Mucosa of descending colon (tissue), 3 donors: ENCODE measurements at places on chromosomes 12 and 14. TPM values are rescaled to one million over a fixed set of nuclear protein-coding genes. Genes with fewer than 3 reads are reported as not detected.

Gene TAMALIN
- total RNA-seq: 9.4 TPM

Gene EVL
- total RNA-seq: 32.0 TPM

Gene UBR7
- total RNA-seq: 22.2 TPM

Gene MORN3
- total RNA-seq: 0.35 TPM

Gene TPPP2
- 0.58 TPM for total RNA-seq

Gene PPP1CC
- 171 TPM for total RNA-seq

Gene RD3L
- not detected for total RNA-seq

Gene RASAL1
- 7.9 TPM for total RNA-seq

Gene RNASE1
- total RNA-seq: 275 TPM

Gene TCL1B
- total RNA-seq: not detected

Gene IL23A
- total RNA-seq: 0.55 TPM

Gene MAP3K9
- total RNA-seq: 9.3 TPM

Gene SLCO1B1
- not detected for total RNA-seq

Gene KRT85
- not detected for total RNA-seq

Gene ADIPOR2
- total RNA-seq: 76.1 TPM

Gene GALNT8
- 7.9 TPM for total RNA-seq

Gene KLRG1
- 4.1 TPM for total RNA-seq

Gene PRH2
- 0.73 TPM for total RNA-seq

Gene SLC10A1
- total RNA-seq: not detected

Gene STON2
- total RNA-seq: 17.1 TPM

Gene OTOGL
- total RNA-seq: 0.66 TPM

GRCh38 chr12:13094367-13094766 is 9.1 kb downstream of the GSG1 start:
- DNase-seq: no peak

DNA sequence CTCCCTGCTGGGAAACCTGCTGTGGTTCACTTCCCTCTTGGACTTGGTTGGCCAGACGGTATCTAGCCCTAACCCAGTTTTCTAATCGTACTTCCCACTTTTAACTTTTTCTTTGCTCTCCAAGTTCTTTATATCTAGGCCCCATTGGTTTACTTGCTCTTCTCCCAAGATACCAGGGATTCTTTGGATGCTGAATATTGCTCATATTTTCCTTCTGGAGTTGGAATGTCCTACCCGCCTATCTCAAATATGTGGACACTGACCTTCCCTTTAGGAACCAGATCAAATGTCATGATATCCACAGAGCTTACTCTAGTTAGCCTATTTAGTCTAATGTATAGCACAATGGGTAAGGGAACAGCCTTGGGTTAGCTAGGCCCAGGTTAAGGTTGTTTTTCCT is 228.6 kb downstream of the DACT1 start:
- no peak for DNase-seq

DNA sequence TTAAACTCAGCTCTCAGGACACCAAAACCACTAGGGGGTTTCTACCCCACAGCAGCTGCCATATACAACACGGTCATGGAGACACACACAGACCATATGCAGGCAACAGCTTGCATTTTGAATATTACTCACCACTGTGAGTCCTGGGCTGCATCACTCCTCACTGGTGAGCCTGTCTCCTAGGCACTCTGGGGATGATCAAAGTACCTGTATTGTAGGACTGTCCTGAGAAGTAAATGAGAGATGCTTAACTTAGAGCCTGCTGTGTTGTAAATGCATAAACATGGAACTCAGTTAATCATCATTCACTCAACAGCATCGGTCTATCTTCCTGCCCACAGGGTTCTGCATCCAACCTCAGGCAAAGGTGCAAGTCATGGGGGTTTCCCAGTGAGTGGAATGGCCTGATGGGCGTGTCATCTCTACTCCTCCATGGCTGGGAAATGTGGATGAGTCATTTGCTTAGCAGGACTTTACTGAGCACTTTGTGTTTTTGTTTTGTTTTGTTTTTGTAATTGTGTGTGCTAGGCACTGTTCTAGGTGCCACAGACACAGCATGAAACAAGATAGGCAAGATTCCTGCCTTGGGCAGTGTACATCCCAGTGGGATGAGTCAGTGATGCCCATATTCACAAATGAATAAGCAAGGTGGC is 1141.2 kb upstream of the TMEM132C start:
- no peak for DNase-seq

DNA sequence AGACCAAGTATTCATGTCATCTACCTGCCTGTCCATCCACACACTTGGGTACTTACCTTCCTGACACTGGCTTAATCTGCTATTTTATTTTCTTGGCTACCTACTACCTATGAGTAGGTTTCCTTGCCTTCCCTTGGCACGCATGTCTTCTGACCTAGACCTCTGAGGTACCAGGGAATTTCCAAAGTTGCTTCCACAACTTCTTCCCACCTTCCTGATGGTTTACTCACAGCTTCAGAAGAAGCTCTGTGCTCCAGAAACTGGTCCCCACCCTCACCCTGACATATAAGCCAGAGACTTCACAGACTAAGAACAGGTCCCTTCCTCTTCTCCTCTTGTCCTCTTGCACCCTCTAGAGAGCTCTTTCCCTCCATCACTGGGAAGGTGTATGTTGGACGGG is 35.7 kb upstream of the DDX11 start:
- DNase-seq: no peak

GRCh38 chr14:75222208-75222701 is 45.8 kb upstream of the TMED10 start:
- DNase-seq: no peak

DNA sequence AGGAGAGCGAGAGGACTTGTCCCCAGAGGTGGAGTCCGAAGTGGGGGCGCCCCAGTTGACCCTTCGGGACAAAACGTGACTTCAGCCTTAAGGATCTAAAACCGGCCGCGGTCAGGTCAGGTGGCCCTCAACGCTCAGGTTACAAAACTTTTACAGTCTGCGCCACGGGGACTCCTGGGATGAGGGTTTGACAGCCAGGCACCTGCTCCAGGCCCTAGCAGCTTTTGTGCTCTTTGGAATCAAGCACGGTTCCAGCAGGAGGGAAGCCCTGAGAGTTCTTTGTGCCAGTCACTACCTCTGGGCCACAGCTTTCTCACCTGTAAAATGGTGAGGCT is 337 bp downstream of the ZC2HC1C start:
- DNase-seq: no peak

- no peak for DNase-seq
Measured at GRCh38 chr12:1126091-1126490, 135.1 kb downstream of the ERC1 start.

DNA sequence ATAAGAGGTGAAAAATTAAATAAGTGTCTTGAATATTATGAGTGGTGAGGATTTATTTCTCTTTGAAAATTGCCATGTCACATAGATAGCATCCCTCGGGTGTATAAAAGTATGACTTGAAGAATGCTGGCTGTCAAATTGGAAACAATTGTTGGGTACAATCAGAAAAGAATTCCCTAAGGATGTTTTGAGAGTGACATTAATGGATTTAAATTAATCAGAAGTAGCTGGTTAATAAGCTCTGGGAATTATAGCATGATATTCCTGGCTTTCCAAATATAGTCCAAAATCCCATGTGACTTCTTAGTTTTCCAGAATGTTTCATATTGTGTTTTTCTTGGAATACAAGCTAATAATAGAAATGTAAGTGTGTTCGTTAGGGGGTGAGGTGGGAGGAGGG is 196.5 kb downstream of the ANO4 start:
- DNase-seq: no peak

GRCh38 chr14:104119488-104120251 is 18.7 kb upstream of the KIF26A start:
- DNase-seq: peak; percentile 21

- no peak for DNase-seq
Measured at GRCh38 chr14:100895411-100895810, 8.1 kb downstream of the RTL1 start.

DNA sequence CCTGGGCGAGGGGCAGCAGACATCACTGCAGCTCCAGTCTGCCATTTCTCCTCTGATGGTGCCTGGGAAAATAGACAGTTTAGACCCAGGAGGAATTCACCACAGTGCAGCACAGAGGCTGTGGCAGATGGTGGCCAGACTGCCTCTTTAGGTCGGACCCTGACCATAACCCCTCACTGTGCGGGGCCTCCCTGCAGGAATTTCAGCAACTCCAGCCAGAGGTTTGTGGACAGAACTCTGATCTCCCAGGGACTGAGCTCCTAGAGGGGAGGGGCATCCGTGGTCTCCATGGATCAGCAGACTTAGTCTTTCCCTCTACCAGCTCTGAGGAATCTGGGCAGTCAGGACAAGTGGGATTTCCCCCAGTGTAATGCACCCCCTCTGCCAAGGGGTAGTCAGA is 106.5 kb downstream of the ZC3H14 start:
- no peak for DNase-seq

- no peak for DNase-seq
Measured at GRCh38 chr14:80567905-80568536, 356.7 kb upstream of the DIO2 start.

DNA sequence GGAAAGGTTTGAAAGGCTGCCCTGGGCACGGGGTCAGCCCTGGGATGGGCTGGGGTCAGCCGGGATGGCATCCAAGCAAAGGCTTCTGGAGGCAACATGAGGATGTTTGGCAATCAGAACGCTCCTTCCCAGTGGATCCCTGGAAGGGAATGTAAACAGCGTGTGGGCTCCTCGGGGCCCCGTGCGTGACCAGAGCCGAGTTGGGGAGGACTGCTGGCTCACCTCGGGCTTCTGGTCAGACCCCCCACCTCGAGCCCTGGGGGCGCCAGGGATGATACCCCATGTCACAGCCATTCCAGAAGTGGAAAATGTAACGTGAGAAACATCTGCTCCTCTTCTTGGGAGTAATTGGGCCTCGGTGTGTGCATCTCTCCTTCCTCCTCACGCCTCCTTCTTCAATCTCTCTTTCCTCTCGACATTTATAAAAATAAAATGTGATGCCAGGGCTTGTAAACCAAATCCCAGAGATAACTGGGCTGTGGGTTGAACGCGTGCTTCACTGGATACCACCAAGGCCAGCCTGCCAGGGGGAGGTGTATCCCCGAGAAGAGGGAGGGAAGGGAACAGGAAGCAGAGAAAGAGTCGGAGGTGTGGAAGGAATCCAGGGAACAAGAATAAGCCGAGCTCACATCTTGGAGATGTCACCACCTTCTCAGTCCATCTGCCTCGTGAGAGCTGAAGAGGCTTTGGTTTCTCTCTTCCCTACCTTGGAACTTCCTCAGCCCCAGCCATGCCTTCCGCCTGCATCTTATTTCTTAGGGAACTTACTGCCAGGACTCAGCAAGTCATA is 144.8 kb downstream of the NUAK1 start:
- no peak for DNase-seq

DNA sequence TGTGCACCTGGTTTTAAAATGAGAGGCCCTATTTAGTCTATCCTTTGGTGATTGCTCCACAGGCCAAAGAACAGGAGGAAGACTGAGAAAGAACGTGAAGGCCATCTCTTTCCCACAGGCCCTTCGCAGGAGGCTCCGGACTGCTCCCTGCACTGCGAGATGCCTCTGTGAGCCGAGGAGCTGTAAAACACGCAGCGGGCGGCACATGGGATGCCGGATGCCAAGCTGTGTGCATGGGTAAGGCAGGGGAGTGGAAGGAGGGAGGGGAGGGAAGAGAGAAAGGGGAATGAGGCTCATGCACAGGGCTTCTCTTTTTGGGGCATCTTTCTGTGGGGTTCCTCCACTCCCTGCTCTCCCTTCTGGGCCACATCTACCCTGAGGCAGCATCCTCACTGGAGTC is 61.6 kb downstream of the SPTB start:
- no peak for DNase-seq

- no peak for DNase-seq
Measured at GRCh38 chr12:53205747-53206419, 1.2 kb downstream of the ITGB7 start.

GRCh38 chr12:88658009-88658408 is 77.7 kb upstream of the KITLG start:
- no peak for DNase-seq

GRCh38 chr12:29147731-29148595 is 1.1 kb upstream of the FAR2 start:
- DNase-seq: peak; percentile 77

- DNase-seq: no peak
Measured at GRCh38 chr12:12521044-12521485, 41.6 kb downstream of the DUSP16 start.

GRCh38 chr12:65156366-65156841 is 13.0 kb upstream of the LEMD3 start:
- DNase-seq: no peak

DNA sequence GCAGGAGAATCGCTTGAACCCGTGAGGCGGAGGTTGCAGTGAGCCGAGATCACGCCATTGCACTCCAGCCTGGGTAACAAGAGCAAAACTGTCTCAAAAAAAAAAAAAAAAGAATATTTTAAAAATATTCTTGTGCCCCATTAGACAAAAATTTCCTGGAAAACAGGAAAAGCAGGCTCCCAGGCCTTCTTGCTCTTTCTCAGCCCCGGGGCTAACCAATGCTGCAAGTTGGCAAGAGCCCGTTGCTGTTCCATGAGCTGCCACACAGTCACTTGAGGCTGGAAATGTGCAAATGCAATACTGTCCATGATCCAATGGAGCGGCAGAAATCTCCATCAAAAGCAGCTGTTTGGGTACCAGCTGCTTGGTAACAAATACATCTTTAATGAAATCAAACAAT is 994.7 kb downstream of the VRK1 start:
- no peak for DNase-seq

- peak; percentile 75 for DNase-seq
Measured at GRCh38 chr14:103074729-103075367, 9.2 kb upstream of the LBHD2 start.
